ENCODE measurements at places on chromosomes 16 and 17.

GRCh38 chr17:83191388-83192160 lies 112.2 kb downstream of the METRNL start:
- no peak for DNase-seq

GRCh38 chr17:61410141-61411010 lies 10.7 kb downstream of the TBX2 start:
- no peak for DNase-seq

DNA sequence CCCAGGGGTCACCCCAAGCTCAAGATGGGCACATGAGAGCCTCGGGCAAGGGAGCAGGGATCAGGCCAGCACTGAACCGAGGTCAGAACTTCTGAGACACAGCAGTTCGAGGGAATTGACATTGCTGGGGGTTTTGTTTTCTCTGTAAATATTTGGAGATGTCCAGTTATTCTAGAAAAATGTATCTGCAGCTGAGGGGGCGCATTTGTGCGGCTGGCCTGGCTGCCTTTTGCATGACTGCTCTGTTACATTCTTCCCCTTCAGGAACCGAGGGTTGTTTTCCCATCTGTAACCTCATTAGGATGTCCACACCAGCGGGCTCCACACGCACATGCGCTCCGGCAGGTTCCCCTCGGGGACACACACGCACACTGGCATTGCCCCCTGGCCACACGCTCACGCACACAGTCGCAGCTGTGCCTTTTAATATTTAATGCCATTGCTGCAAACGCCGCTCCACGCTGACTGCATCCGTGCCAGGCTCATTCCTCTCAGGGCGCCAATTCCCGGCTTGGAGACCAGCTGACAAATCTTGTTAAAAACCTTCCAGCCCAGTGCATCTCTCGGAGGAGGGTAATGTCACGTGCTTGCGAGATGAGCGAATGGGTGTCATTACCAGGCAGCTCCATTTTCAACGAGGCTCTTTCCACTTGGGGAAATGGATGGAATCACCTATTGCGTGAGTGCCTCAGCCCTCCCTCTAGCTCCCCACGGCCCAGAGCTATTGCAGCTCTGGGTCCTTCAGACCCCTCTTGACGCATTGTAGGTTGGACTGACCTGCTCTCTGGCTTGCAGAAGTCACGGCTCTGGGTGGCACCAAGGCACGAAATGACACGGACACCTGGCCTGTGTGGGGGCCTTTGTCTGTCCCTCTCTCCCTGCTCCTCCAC lies 13.1 kb downstream of the CCR7 start:
- no peak for DNase-seq

DNA sequence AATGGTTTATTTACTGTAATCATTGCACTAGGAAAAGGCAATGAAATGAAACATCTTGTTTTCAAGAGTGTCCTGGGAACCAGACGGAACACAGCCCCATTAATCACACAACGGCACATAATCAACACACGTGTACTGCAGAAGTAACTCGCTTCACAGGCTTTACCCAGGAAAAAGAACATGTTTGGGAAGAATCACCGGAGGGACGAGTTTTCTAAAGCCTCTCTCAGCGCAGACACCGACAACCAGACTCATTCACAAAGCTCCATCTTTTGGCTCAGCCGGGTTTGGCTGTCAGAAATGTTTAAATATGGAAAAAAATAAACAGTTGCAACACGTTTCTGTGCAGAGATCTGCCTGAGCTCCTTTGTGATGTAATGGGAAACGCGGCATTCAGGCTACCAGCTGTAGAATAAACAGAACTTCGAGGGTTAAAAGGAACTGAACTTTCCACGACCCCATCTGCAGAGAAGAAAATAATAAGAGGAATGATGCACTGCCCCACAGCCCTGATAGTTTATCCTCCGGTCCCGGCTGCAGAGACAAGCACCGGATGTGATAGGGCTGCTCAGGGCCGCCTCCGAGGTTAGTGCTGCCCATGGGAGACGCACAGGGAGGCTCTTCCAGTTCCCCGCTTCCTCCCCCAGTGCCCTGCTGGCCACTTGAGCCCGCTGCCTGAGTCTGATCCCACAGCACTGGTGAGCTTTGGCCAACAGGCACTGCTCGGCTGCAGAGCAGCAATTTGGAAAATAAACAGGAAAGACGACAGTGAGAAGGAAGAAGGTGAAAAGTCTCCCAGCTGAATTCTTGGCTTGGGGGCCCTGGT lies 119.8 kb downstream of the HIC1 start:
- no peak for DNase-seq

DNA sequence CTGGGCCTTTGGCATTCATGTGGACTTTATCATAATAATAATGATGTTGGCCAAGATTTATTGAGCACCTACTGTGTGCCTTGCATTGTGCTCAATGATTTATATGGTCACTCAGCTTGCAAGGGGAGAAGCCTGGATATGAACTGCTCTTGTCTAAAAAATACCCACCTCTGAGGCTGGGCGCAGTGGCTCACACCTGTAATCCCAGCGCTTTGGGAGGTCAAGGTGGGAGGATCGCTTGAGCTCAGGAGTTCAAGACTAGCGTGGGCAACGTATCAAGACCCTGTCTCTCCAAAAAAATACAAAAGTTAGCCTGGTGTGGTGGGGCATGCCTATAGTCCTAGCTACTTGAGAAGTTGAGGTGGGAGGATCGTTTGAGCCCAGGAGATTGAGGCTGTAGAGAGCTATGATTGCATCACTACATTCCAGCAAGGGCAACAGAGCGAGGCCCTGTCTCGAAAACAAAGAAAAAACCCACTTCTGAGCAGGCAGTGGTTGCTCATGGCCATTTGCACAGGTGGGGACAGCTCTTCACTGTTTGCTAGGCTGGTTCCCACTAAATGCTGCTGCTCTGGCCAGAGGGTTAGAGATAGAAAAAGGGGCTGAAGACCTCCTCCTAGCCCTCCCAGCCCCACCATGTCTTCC lies 4.3 kb upstream of the ADGRG1 start:
- DNase-seq, result no peak

DNA sequence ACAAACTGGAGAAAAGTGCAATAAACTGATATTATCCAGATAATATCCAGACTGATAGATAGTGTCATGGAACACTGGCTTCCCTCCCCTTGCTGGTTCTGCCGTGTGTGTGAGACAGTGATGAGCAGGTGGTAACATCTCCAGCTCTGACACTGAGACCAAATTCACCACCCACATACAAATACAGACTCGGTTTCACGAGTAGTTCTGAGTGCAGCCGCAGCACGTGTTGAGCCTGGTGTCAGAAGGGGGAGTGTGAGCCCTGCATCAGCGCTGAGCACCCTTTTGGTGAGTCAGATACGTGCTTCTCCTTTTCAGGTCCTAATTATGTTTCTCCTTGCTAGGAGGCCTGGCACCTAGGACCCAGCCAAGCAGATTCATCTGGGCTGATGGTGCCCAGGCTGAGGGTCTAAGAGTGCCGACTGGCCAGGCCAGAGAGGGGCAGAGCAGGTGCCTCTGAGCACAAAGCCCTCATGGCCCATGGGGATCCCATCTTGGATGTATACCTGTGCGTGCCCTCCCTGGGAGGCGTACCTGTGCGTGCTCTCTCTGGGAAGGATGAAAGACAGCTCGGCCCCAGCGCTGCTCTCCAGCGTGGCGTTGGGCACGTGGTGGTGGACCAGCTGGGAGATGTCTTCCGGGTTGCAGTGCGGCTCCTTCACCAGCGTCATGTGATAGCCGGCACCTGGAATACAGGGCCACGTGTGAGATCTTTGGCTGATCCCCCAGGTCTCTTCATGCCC lies 27.3 kb upstream of the RNPS1 start:
- DNase-seq, result no peak

DNA sequence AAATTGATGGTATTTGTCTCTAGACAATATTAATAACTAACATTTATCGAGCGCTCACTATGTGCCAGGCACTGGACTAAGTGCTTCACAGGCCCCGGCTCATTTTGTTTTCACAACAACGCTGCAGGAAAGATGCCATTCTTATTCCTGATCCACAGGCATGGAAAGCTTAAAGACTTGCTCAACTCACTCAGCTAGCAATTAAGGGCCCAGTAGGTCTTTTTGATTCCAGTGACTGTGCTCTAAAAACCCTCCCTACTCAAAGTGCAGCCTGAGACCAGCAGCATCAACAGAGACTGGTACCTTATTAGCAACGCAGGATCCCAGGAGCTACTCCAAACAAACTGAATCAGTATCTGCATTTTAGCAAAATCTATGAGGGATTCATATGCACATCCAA lies 35.3 kb downstream of the CUEDC1 start:
- no peak for DNase-seq

DNA sequence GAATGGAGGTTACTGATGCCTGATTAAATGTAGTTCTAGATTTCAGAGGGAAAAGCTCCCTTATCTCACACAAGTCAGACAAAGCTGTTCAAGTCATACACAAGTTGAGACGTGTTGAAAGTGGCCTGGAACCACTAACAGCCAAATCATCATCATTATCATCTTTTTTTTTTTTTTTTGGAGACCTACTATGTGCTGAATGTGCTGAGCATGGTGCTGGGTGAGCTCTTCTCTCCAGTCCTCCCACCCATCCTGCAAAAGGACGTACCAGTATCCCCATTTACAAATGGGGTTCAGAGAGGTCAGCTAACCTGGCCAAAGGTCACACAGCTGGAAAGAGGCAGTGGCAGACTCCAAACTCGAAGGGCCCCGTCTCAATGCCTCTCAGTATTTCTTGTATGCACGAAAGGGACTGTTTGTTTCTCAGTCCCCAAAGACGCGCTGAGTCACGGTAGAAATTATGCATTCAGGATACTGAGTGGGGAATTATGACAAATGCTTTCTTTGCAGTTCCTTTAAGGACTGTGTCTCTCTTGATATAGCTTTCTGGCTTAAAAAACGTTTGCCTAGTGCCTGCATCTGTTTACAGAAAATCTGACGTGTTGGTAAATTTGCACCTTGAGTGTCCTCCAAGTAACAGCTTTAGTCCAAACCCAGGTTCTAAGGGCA lies 235.5 kb downstream of the XYLT1 start:
- DNase-seq, result no peak

DNA sequence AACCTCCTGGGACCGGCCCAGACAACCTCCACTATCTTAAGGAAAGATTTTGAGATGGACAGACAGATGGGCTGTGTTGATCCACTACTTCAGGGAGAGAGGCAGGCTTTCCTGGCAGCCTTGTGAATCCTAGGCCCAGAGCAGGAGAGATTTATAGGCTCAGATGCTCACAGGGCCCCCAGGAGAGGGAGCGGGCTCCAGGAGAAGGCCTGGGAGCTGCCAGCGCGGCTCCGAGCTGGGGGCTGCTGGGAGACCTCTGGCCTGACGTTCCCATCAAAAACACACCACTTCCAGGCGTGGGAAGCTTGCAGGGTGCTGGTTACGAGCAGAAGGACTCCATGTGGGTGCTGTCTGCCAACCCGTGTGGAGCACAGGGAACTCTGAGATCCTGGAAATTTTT lies 53.2 kb downstream of the MYH11 start:
- DNase-seq, result no peak

DNA sequence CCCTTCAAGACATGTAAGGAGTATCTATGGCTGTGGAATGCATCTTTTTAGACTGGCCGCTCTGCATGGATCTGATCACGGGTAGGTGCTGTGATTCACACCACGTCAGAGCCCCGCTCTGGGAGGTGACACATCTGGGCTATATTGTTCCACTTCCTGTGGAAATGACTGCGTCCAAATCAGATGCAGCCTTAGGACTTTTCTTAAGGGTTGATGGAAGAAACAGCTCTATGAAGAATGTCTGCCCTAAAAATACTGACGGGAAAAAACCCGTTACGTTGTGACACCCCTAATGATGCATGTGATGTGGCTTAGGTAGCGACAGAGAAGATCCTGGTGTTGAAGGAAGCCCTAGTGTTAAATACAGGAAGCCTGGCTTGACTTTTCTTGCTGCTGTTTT lies 12.2 kb downstream of the BANP start:
- no peak for DNase-seq

GRCh38 chr16:24759006-24759405 lies 29.6 kb downstream of the TNRC6A start:
- no peak for DNase-seq

DNA sequence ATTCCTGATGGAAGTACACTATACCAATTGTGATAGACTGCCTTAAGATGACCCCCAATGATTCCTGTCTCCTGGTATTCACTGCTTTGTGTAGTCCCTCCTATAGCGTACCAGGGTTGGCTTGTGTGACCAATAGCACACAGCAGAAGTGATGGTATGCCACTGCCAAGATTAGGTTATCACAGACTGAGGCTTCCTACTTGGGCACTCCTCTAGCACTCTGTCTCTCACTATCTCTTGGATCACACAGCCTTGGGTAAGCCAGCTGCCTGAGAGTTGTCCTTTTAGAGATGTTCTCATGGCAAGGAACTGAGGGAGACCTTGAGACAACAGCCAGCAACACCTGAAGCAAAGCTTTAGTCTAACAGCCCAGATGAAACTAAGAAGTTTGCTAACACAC lies 12.7 kb upstream of the AMFR start:
- no peak for DNase-seq

DNA sequence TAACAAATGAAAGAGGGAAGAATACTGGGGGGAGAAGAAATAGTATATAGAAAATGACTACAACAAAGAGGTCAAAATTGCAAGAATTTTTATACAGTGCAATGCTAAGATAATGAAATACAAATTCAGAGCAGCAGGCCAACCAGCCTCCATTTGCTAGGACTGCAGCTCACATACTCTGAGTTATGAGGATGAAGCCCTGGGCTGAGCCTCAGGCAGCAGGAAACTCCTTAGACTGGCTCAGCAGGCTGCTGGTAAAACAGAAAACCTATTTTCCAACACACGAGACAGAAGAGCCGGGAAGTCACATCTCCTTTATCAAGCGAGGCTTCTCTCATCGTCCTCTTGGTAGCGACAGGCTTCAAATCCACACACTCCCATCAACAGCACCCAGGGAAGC lies 296.5 kb downstream of the SLC39A11 start:
- no peak for DNase-seq

GRCh38 chr16:8005096-8005860 lies 585.0 kb downstream of the TMEM114 start:
- DNase-seq, result no peak

- no peak for DNase-seq
These were observed 107.0 kb downstream of the CRLF3 start for GRCh38 chr17:30717291-30718098.

DNA sequence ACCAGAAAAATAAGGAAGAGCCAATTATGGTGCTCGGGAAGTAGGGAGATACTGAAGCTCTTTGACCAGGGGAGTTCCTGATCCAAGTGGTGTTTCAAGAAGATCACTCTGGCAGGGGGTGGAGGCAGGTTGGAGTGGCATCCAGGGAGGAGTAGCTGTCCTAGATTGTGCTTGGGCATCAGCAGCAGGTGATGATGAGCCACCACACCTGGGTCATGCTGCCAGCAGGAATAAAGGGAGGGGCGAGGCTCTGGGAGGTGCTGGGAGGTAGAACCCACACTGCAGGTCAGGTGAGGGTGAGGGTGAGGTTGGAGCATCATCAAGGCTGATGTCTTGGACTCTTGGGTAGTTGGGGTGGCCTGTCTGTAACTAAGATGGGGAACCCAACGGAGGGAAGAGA lies 35.4 kb upstream of the ADGRG1 start:
- DNase-seq, result no peak

DNA sequence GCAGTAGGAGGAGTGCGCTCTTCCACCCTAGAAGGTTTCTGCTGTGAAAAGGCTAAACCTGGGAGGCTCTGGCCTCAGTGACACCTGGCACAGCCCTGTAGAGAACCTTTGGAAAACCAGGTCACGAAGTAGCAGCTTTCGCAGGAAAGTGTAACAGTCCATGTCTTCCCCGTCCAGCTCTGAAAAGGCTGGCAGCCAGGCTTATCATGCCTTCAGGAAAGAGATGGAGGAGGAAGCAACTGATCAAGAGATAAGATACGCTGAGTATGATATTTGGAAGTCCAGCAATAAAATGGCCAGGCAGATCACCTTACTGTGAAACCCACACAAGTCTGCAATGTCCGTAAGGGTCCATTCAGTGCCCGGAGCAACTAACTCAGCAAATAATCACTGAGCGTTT lies 22.3 kb downstream of the TUBD1 start:
- DNase-seq, result no peak
